ENCODE measurements at places on chromosomes 4 and X. TPM values are rescaled to one million over a fixed set of nuclear protein-coding genes. Genes with fewer than 3 reads are reported as not detected.

ARHGAP24 gene
- 65.2 TPM for total RNA-seq

SORCS2 gene
- 1.2 TPM for total RNA-seq

STARD8 gene
- total RNA-seq, result 2.0 TPM

XK gene
- 1.6 TPM for total RNA-seq

GRCh38 chrX:5876984-5877596 is 351.6 kb downstream of the NLGN4X start:
- H3K27me3 ChIP-seq, result no peaks in the 10 kb centered on the region
- no peak for DNase-seq
- H3K4me3 ChIP-seq, result no peak overlapping the region
- no peak overlapping the region for H3K27ac ChIP-seq
- no peaks in the 10 kb centered on the region for H3K36me3 ChIP-seq

DNA sequence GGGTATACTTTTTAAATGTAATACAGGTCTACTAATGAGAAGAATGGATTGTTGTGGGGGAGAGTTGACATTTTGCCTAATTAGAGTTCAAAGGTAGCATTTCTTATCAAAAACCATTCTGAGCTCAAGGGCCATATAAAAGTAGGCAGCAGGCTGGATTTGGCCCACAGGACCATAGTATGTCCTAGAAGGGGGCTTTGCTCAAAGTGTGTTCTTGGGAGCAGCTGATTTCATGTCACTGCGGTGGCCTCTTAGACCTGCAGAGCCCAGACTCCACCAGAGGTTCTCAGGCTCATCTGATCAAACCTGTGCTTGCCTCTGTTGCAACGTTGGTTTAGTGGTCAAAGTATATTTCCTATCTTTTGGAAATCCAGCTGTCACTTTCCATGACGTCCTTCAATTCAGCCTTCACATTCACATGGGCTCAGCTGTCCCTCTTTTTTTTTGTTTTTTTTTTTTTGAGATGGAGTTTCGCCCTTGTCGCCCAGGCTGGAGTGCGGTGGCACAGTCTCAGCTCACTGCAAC is 34.6 kb upstream of the TENM3 start:
- H3K27ac ChIP-seq, result peak overlapping the region; percentile 38
- H3K27me3 ChIP-seq, result no peaks in the 10 kb centered on the region
- no peak overlapping the region for H3K4me3 ChIP-seq
- no peaks in the 10 kb centered on the region for H3K36me3 ChIP-seq
- peaks cover 6% of the 10 kb centered on the region for H3K4me1 ChIP-seq

GRCh38 chr4:165364452-165365080 is 14.2 kb upstream of the CPE start:
- DNase-seq, result no peak
- H3K4me3 ChIP-seq, result no peak overlapping the region
- no peaks in the 10 kb centered on the region for H3K27me3 ChIP-seq
- H3K27ac ChIP-seq, result no peak overlapping the region
- no peaks in the 10 kb centered on the region for H3K36me3 ChIP-seq

- no peaks in the 10 kb centered on the region for H3K36me3 ChIP-seq
- no peaks in the 10 kb centered on the region for H3K27me3 ChIP-seq
- H3K27ac ChIP-seq, result no peak overlapping the region
These were observed 93.2 kb downstream of the SORBS2 start for GRCh38 chr4:185718578-185719499.

DNA sequence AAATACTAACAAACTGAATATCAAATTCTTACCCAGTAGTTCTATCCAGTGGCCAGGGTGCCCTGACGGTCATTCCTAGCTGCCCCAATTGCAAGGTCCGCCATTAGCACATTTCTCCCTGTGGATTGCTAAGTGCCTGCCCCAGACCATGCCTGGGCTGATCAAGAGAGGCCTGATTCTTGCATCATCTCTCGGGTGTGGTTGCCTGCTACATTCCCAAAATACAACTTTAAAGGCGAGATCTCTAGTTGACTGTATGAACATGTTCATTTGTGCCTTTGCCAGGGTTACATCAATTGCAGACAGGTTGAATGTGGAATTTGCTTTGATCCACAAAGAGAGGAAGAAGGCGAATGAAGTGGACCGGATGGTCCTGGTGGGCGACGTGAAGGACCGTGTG is 28.0 kb downstream of the PRPS2 start:
- no peaks in the 10 kb centered on the region for H3K4me1 ChIP-seq
- no peak overlapping the region for H3K27ac ChIP-seq
- peaks cover 11% of the 10 kb centered on the region for H3K36me3 ChIP-seq
- no peak overlapping the region for H3K4me3 ChIP-seq

- H3K27me3 ChIP-seq, result no peaks in the 10 kb centered on the region
- no peak overlapping the region for H3K27ac ChIP-seq
- DNase-seq, result no peak
- no peaks in the 10 kb centered on the region for H3K36me3 ChIP-seq
These were observed 11.5 kb downstream of the COL25A1 start for GRCh38 chr4:109290918-109291317.

GRCh38 chr4:142293536-142293935 is 552.6 kb downstream of the INPP4B start:
- no peaks in the 10 kb centered on the region for H3K36me3 ChIP-seq
- no peaks in the 10 kb centered on the region for H3K4me1 ChIP-seq
- H3K27ac ChIP-seq, result no peak overlapping the region
- no peak overlapping the region for H3K4me3 ChIP-seq
- no peak for DNase-seq

DNA sequence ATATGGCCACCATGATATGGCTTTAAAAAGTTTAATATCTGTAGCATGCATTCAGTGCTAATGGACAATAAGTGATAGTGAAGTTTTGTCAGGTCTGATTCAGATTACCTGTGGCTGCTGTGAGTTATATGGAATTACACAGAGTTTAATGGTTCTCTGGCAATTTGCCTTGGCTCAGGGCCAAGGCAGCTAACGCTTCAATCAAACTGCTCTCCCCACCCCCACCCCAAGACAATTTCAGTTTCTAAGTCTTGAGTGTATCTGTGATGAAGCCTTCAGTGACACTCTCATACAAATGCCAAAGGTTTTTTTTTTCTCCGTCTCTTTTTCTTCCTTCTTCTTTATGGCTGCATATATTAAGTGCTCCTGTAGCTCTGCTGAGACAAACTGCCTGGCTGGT is 106.6 kb downstream of the SHROOM4 start:
- H3K36me3 ChIP-seq, result no peaks in the 10 kb centered on the region
- no peak overlapping the region for H3K27ac ChIP-seq
- H3K27me3 ChIP-seq, result no peaks in the 10 kb centered on the region
- no peak for DNase-seq
- H3K4me1 ChIP-seq, result peaks cover 2% of the 10 kb centered on the region

GRCh38 chrX:46567388-46567787 is 6.2 kb upstream of the CHST7 start:
- no peak overlapping the region for H3K27ac ChIP-seq
- no peak overlapping the region for H3K4me3 ChIP-seq
- no peak for DNase-seq
- H3K4me1 ChIP-seq, result no peaks in the 10 kb centered on the region

- no peak for DNase-seq
- H3K27ac ChIP-seq, result no peak overlapping the region
- H3K4me3 ChIP-seq, result no peak overlapping the region
- H3K4me1 ChIP-seq, result no peaks in the 10 kb centered on the region
- H3K36me3 ChIP-seq, result no peaks in the 10 kb centered on the region
- no peaks in the 10 kb centered on the region for H3K27me3 ChIP-seq
These were observed 142.9 kb upstream of the ARX start for GRCh38 chrX:25158635-25159034.

DNA sequence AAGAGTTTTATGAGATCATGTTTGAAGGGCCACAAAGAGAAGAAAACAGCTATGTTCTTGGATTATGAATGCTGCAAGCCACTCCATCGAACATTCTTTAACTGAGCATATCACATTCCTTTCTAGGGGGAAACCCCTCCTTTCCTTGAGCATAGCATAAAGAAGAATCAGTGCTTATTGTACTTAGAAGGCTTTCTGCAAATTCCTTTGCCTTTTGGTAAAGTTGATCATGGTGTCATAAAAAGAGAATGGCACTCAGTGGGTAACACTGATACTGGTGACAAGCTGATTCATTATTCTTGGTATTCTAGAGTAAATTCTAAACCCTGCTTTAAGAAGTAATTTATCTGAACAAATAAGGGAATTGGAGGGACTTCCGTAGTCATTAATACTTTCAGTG is 88.5 kb upstream of the GPR34 start:
- H3K4me1 ChIP-seq, result no peaks in the 10 kb centered on the region
- no peaks in the 10 kb centered on the region for H3K27me3 ChIP-seq
- DNase-seq, result no peak
- no peak overlapping the region for H3K4me3 ChIP-seq
- H3K27ac ChIP-seq, result no peak overlapping the region
- no peaks in the 10 kb centered on the region for H3K36me3 ChIP-seq

DNA sequence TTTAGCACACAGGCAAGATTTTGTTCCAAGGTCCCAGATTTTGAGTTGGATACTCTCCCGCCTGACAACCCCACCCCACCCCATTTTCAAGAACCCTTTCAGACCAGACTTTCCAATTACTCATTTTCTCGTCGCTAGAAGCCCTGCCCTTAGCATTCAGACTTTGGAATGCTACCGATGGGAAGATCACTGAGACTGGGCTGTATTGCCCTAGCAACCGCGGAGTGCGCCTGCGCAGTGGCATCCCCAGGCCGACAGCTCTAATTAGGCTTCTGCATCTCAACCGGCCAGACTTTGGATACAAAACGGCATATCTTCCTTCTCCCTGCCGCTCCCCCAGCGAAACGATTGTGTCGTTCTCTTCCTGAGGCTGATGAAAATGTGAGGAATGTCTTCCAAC is 3.4 kb downstream of the MAGEE2 start:
- DNase-seq, result no peak
- no peaks in the 10 kb centered on the region for H3K4me1 ChIP-seq
- no peaks in the 10 kb centered on the region for H3K36me3 ChIP-seq
- no peak overlapping the region for H3K4me3 ChIP-seq

DNA sequence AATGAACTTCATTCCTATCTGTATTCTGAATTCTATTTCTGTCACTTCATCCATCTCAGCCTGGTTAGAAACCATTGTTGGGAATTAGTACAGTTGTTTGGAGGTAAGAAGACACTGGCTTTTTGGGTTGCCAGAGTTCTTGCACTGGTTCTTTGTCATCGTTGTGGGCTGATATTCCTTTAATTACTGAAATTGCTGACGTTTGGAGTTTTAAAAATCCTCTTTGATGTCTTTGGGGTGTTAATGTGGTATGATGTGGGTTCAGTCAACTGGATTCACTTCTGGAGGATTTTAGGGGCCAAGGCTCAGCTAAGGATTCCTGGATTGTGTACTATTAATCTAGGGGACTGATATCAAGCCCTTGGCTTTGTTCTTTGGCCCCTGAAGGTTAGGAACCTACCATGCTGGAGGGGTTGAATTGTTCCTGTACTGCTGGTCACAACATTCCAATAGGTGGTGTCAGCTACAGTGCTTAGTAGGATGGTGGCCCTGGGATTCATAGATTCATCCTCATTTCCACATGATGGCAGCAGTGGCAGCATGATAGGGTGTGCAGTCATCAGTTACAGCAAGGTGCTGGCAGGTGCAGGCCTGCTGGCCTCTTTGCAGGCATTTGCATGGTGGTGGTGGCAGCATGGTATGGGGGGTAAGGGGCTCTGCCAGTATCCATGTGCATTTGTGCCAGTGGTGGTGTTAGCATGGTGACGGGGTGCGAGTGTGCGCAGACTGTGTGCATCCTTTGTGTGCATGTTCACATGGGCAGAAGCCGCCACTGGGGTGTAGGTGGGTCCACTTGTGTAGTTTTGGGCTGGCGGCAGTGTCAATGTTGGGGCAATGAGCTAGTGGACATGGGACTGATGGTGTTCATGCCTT is 301.3 kb downstream of the TEX13C start:
- H3K36me3 ChIP-seq, result no peaks in the 10 kb centered on the region
- no peak for DNase-seq
- H3K27me3 ChIP-seq, result no peaks in the 10 kb centered on the region
- H3K4me3 ChIP-seq, result no peak overlapping the region
- H3K27ac ChIP-seq, result no peak overlapping the region

DNA sequence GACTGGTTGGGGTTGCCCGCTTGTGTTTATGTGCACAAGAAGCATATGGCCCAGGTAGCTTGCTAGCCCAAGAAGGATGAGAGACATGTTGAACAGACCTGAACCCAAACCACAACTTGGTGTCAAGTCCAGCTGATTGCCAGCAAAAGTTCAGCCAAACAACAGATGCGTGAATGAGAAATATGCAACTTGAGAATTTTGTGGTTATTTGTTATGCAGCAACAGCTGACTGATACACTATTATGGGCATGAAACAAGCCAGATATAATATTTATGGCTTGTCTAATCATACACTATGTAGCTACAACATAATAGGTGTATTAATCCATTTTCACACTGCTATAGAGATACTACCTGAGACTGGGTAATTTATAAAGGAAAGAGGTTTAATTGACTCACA is 66.3 kb upstream of the FTHL17 start:
- H3K36me3 ChIP-seq, result no peaks in the 10 kb centered on the region
- H3K4me1 ChIP-seq, result no peaks in the 10 kb centered on the region
- DNase-seq, result no peak
- H3K4me3 ChIP-seq, result no peak overlapping the region

- no peaks in the 10 kb centered on the region for H3K4me1 ChIP-seq
- no peaks in the 10 kb centered on the region for H3K27me3 ChIP-seq
- H3K4me3 ChIP-seq, result no peak overlapping the region
These were observed 82.3 kb downstream of the SLC10A7 start for GRCh38 chr4:146439437-146439836.

- peaks cover 6% of the 10 kb centered on the region for H3K4me1 ChIP-seq
- no peaks in the 10 kb centered on the region for H3K27me3 ChIP-seq
- no peak for DNase-seq
- H3K27ac ChIP-seq, result no peak overlapping the region
These were observed 206.3 kb downstream of the PDGFC start for GRCh38 chr4:156765277-156765676.

DNA sequence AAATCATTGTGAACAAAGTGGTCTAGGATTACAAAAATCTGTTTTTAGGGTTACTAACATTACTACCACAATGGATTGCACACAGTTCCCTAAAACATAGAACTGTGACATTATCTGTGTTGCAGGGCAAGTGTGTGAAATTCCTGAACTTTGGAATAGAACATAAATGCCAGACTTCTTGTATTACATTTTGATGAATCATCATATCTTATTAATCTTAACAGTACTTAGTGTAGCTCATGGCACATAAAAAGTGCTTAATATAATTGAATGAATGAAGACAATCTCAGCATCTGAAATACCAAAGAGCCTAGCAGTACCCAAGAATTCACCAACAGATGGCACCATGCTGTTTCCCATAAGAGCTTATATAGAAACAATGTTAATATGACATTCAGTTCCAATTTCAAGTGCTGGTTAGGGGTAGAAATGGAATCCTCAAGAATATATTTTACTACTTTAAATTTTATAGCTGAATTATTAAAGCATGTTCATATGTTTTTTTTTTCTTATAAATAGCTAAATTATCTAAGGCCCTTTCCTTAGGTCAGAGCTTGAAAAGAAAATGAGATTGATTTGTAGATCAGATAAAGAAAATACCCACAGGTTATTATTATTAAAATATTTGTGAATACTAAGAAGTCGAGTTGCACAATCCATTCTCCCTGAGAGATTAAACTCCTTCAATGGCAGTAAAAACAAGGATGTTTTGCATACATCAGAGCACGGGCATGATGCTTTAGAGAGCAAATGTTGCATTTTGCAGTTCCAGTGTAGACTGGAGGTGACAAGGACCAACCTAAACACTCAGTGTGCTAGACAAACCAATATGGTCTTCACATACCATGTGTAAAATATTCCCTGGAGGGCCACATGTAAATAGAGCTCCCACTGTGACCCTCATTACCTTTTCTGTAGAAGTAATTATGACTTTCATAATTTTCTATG is 25.7 kb upstream of the SHISA3 start:
- no peak for DNase-seq
- no peak overlapping the region for H3K4me3 ChIP-seq
- H3K27ac ChIP-seq, result no peak overlapping the region
